Activated T-cell treated with anti-CD3 and anti-CD28 coated beads, Interleukin-2, amount 50 U/mL, for 72 hours (primary cell): ENCODE measurements at places on chromosomes 1 and 21. TPM values are rescaled to one million over a fixed set of nuclear protein-coding genes. Genes with fewer than 3 reads are reported as not detected.

GRCh38 chr1:186679924-186680244, 339 bp downstream of the PTGS2 start:
- no peak for DNase-seq

Gene CBR3
- 19.2 TPM for total RNA-seq

DNA sequence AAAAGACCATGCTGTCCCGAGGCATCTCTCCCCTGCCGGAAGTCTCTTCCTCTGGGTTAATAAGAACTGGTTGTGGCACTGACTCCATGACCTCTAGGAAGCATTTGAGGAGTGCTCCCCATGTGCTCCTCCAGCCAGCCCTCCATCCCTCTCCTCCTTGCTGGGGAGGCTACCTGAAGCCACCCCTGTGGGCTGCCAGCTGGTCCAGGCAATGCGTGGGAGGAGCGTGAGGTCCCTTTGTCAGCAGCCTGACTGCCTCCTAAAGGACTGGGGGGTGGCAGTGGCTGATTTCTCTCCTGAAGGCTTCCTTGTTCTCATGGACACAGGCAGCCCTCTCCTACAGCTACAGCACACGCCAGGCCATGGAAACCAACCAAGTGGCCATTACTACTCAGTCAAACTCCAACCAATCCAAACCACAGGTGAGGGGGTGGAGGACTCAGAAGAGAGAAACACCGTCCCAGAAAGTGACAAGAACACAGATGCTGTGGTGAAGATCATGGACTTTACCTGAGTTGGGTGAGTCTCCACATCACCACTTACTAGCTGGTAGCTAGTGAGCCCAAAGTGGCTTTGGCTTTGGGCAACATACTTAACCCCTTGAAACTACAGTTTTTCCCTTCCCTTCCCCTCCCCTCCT, 35.2 kb downstream of the NENF start:
- no peak for DNase-seq

DNA sequence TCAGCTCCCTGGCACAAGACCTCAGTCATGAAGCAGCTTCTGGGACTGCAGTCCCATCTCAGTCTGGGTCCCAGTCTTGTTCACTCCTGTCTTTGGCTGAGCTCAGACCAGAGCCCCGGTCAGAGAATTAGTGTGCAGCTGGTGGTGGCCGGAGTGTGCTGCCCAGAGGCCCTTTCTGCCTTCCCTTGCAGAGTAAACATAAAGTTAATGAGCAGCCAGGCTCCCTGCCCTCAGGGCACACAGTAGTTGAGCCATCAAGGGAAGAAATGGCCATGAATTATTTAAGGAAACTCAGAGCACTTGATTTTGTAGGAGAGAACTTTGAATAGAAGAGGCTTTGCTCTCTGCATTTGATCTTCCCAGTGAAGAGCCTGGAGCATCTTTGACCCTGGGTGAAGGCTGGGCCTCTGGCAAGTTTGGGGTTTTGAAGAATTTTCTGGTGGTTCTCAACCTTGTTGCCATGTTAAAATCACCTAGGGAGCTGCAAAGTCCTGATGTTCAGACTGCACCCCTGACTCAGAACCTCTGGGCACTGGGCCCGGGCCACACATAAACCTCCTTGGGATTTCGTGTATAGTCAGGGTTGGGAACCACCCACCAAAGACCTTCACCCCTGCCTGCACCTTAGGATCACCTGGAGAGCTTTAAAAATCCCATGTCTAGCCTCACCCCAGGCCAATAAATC, 26.4 kb upstream of the SELENON start:
- no peak for DNase-seq

Gene LCE3D
- total RNA-seq = not detected
